Activated T-helper 1 cell treated with anti-CD3 and anti-CD28 coated beads, Interleukin-2, amount 50 U/mL, for 16 hours (primary cell): ENCODE measurements at places on chromosomes 16 and 17.

DNA sequence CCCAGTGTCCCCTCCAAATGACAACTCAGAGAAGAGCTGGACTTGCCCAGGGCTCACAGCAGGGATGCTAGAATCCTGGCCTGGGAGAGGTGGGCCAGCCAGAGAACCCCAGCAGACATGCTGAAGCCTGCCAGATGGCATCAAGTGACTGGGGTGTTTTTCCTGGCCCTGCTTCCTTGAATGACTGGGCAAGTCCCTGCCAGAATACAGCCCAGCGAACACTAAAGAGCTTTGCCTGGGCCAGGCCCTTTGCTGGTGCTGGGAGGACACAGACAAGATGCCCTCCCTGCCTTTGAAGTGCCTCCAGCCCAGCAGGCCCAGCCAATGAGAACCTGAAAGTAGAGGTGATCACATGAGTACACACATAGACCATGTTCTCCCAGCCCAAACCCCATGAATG lies 11.5 kb downstream of the ZNF319 start:
- DNase-seq = no peak

DNA sequence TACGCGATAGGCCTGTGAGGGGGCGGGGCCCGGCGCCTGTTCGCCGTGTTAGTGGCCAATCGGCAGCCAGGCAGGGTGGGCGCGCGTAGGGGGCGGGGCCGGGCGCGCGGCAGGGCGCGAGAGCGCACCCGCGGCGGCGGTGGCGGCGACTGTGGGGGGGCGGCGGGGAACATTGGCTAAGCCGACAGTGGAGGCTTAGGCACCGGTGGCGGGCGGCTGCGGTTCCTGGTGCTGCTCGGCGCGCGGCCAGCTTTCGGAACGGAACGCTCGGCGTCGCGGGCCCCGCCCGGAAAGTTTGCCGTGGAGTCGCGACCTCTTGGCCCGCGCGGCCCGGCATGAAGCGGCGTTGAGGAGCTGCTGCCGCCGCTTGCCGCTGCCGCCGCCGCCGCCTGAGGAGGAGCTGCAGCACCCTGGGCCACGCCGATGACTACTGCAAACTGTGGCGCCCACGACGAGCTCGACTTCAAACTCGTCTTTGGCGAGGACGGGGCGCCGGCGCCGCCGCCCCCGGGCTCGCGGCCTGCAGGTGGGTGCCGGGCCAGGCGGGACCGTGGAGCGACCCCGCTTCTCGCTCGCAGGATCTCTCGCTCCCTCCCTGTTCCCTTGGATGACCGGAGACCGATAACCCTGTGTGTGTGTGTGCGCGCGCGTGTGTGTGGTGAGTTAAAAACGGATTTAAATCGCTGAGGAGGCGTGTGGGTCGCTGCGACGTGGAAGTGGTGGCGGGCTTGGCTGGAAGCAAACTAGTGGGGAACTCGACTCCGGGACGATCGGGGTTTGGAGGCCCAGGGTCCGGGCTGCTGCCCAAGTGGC lies at the start of gene NFATC3:
TSS of gene NFATC3 (plus strand) at position 112 of the 813 bp plus-strand sequence. CDS start at position 424, 312 bp downstream.
- peak; percentile 99 for DNase-seq

- no peak for DNase-seq
Observed at GRCh38 chr16:8855972-8856371, 12.8 kb downstream of the CARHSP1 start.

DNA sequence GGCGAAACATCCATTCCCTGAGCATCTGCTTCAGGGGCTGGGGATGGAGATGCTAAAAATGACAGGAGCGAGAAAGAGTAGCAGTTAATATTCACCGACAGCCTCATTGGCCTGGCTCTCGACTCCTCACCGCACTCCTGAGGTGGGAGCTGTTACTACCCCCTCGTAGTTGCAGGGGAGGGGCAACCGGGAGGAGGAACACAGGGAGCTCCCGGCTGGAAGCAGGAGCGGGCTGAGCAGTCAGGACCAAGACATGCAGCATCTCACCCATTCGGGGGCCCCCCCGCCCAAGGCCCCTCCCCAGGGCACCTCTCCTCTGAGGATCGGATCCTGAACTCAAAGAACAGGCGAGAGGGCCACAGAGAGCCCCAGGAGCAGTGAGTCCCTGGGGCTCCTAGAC lies 4.5 kb upstream of the ACSF3 start:
- no peak for DNase-seq

- peak; percentile 8 for DNase-seq
Observed at GRCh38 chr16:80806927-80807340, 2.5 kb upstream of the CDYL2 start.

- no peak for DNase-seq
Observed at GRCh38 chr16:30774367-30775130, 12.4 kb downstream of the RNF40 start.

GRCh38 chr17:41446806-41447205 lies 6.0 kb upstream of the KRT38 start:
- DNase-seq = no peak

DNA sequence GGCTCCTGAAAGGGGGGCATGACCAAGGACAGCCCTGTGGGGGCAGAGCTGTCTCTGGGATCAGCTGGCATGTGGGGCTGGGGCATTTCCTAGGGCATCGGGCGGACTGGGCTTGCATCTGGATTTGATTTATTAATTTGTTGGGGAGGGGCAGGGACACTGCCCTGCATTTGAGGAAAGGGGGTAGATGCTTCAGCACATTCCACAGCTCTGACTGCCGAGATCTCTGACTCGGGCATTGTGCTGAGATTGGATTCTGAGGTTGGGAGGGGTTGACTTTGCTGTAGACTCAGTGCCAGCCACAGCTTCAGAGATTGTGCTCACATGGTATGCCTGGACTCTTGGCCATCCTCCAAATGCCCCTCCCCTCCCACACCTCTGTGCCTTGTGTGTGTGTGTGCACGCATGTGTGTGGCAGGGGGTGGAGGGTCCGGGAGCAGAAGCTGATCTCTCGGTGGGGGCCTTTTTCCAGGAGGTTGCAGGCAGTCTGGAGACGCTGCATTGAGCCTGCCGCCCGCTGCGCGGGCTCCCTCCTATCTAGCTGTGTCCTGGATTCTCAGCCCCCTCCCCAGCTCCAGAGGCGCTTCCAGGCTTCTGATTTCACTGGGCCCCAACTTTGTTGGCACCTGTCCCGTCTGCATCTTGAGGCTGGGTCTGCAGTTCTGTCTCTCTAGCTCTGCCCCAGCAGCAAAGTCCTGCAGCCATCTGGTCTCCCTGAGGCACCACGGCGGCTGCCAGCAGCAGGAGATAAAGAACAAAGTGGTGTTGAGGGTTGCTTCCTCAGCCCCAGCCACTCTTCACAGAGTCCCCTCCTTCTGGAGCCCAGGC lies 14.9 kb downstream of the IGFBP4 start:
- no peak for DNase-seq

- DNase-seq = no peak
Observed at GRCh38 chr17:64774888-64775540, 112.9 kb upstream of the SMURF2 start.

- DNase-seq = no peak
Observed at GRCh38 chr16:21186326-21186691, 25.1 kb downstream of the ZP2 start.

DNA sequence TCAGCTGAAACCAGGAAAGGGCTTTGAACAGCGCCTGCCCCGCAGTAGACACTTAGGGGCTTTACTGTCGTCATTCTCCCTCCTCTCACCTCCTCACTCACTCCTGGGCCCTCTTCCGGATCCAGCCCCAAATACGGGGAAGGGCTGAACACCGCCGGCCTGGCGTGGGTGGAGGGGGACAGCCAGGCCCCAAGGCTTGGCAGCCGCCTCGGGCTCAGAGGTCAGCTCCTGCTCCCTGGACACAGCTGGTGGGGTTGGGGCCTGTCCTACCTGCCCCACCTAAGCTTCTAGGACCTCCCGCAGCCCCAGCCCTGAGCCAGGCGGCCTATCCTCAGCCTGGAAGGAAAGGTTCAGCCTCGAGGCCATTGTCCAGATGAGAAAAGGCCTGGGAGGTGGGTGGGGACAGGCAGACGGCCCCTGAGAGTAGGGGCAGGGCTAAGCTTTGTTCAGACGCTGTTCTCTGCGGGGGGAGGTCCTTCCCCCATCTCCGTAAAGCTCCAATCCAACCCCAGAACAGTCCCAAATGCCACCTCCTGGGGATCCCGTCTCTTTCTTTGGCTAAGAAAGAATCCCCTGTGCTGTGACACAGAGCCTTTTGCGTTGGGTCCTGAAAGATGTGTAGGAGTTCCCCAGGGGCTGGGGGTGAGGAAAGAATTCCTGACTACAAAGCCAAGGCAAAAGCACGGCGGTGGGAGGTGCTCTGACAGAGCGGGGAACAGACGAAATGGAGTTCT lies 881 bp upstream of the LLGL1 start:
- DNase-seq = no peak

DNA sequence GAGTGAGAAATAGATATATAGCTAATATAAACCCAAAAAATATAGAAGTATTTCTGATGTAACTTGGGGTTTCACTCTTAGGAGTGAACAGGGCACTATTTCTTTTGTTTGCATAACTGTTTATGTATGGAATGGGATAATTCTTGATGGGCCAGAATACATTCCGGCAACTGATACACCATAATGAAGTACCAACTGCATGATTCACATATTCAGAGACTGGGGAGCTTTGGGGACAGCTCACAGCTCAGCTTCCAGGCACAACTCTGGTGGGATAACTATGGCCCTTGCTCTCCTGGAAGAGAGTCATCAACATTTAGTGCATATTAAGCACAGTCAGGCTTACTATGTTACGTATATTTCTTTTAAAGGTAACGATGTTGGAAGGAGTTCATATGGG lies 42.1 kb upstream of the ADCY7 start:
- no peak for DNase-seq

GRCh38 chr17:14737984-14738651 lies 437.2 kb downstream of the HS3ST3B1 start:
- no peak for DNase-seq

GRCh38 chr17:49447628-49448302 lies 33.1 kb upstream of the PHB1 start:
- no peak for DNase-seq

GRCh38 chr17:82940226-82941020 lies 100.6 kb upstream of the ZNF750 start:
- no peak for DNase-seq

DNA sequence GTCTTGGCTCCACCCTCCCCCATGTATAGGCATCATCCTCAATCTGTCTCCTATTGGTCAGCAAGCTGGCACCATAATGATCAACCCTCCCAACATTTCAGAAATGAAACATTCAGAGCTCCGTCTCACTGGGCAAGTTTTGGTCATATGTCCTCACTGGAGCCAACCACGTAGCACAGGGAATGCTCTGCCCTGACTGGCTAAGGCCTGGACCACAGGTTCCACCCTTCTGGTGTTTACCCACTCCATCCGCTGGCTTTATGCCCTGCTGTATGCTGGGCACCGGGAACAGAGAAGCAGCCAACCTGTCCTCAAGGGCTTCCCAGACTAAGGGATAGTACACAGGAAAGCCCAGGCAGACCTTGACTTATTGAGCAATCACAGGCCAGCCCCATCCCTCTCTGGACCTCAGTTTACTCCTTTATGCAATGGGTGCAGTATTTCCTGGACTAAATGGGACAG lies 20.5 kb downstream of the MYO15A start:
- no peak for DNase-seq

GRCh38 chr17:61479493-61480413 lies 27.5 kb downstream of the TBX4 start:
- DNase-seq = no peak

GRCh38 chr16:27430923-27431484 lies 29.0 kb downstream of the IL21R start:
- no peak for DNase-seq

GRCh38 chr16:56744996-56745640 lies 15.2 kb downstream of the NUP93 start:
- no peak for DNase-seq

GRCh38 chr17:46979147-46979863 lies at the start of gene RPRML:
TSS of gene RPRML (minus strand) at chr17:46979253. CDS start at chr17:46979007, 246 bp downstream.
- no peak for DNase-seq

- no peak for DNase-seq
Observed at GRCh38 chr17:44320066-44320465, 4.6 kb downstream of the SLC25A39 start.

DNA sequence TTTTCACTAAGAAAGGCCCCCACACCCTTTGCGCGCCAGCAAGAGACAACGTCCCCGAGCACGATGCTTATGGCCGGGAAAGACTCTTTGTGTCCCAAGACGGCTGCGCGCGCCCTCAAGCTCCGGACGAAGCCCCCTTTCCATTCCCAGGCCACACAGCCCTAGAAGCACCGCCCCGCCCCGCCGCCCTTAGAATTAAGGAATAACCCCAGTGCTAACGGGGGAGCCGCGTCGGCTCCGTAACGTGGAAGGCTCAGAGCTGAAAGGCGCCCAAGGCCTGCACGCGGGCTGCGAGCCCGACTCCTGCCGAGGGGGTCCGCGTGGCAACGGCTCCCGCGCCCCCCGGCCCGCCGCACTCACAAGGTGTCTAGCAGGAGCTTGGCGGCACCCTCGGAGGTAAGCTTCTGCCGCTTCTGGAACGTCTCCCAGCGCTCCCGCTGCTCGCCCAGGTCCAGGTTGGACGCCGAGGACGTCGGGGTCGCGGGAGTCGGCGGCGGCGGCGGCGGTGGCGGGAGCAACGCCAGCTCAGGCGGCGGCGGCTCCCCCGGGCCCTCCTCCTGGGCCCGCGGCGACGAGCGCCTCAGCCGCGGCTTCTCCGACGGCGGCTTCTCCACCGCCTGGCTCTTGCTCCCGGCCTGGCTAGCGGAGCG lies 477 bp downstream of the CENPV start:
- peak; percentile 7 for DNase-seq

DNA sequence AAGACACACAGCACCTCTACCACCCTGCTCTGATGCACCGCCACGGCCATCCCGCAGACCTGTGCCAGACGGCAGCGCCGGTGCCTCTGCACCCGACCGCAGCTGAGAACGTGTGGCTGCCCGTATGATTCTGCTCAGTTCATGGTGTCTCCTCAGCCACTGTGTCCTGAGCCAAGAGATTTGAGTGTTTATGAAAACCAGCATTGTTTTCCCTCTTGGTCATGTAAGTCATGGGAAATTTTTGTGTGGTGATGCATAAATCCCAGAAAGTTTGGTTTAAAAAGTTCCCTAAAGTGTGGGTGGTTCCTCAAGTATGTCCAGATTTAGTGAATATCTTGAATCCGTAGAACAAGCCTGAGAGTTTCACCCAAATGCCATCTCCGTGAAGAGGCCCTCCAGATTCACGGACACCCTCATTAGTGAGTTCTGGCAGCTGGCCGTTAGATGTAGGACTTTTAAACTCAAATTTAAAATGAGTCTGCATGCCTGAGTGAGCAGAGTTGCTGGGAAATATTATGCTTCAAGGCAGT lies 57.6 kb downstream of the CDRT4 start:
- no peak for DNase-seq
